K562 (cell line): ENCODE measurements at places on chromosomes 7 and 10. TPM values are rescaled to one million over a fixed set of nuclear protein-coding genes. Genes with fewer than 3 reads are reported as not detected.

Gene HDAC9
- 0.31 and 0.58 TPM in 2 replicates for total RNA-seq

- no peaks in the 10 kb centered on the region for H3K4me1 ChIP-seq
- H3K4me3 ChIP-seq: no peak overlapping the region
- H3K27me3 ChIP-seq: no peaks in the 10 kb centered on the region
- H3K36me3 ChIP-seq: no peaks in the 10 kb centered on the region
- H3K27ac ChIP-seq: no peak overlapping the region
- DNase-seq: no peak
These were observed 225.0 kb upstream of the CELF2 start for GRCh38 chr10:10792681-10793080.

- H3K27ac ChIP-seq: no peak overlapping the region
- H3K27me3 ChIP-seq: peaks cover 68% of the 10 kb centered on the region
- H3K36me3 ChIP-seq: no peaks in the 10 kb centered on the region
- no peak overlapping the region for H3K4me3 ChIP-seq
- H3K4me1 ChIP-seq: peaks cover 23% of the 10 kb centered on the region
- no peak for DNase-seq
These were observed 22.7 kb downstream of the ELFN1 start for GRCh38 chr7:1692515-1693418.

DNA sequence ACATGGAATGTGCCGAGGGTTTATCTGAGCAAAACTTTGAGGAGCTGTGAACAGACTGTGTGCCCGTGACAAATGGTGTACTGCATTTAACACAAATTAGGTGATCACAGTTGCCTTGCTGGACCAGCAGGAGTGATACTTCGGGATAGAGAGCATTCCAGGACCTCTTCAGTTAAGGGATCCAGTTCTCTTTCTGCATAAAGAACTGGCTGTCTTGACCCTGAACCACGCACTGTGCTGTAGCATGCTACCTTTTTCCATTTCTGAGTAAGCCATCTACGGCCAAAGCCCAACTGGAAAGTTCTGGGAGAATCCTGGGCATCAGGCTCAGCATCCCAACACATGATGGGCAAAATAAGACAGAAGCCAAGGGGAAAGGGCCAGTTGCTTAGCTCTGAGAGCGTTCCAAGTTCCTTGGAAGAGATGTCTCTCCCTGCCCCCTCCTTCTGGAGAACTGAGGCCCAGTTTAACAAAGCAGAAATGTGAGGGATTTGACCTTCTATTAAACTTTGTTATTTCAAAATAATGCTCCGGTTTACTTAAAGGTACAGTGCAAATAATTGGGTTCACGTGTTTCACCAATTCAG, 37.9 kb upstream of the ADD3 start:
- no peak for DNase-seq
- no peaks in the 10 kb centered on the region; the same call in 1 of the 2 replicates for H3K4me1 ChIP-seq
- no peaks in the 10 kb centered on the region for H3K36me3 ChIP-seq

Gene MNX1
- 8.0 and 9.5 TPM in 2 replicates for total RNA-seq

DNA sequence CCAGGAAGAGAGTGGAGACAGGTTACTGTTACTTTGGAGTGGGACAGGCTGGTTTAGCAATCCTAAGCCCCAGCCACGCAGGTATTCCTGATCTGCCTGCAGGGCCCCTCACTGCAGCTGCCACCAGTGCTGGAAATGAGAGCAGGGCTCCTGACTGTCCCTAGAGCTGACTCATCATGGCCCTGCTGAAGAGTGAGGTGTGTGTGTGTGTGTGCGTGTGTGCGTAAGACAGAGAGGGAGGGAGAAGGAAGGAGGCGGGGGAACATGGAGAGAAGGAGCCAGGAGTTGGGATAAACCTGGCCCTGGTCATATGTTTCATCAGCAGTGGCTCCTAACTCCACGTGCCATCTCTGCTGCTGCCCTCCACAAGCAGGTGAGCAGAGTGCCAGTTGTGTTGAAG, 3.6 kb downstream of the FOXI2 start:
- no peaks in the 10 kb centered on the region for H3K36me3 ChIP-seq
- no peaks in the 10 kb centered on the region for H3K27me3 ChIP-seq
- no peak for DNase-seq
- no peak overlapping the region for H3K4me3 ChIP-seq
- H3K27ac ChIP-seq: no peak overlapping the region

DNA sequence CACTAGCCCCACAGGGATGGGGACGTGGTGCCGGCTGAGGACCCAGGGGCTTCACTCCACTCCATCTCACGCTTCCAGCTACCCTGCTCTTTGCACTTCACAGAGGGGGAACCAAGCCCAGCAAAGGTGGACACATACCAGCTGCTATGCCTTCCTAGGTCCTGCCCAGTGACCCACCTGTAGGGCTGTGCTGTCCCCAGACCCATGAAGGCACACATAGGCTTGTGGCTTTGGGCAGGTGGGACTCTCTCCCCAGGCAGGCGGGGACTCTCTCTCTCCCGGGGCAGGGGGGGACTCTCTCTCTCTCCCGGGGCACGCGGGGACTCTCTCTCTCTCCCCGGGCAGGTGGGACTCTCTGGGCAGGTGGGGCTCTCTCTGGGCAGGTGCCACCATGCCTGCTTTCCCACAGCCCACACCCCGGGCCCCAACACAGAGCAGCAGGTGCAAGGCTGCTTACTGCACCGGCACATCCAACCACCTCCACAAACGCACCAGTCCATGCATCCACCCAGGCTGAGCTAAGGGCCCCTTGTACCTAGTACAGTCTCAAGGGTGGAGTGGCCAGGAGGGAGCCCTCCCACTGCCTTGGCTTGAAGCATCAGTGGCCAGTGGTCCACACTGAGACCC, 13.8 kb upstream of the GPR146 start:
- peaks cover 13% of the 10 kb centered on the region for H3K4me1 ChIP-seq
- peaks cover 14% of the 10 kb centered on the region; the same call in 2 of the 3 replicates for H3K36me3 ChIP-seq
- H3K27ac ChIP-seq: no peak overlapping the region
- H3K27me3 ChIP-seq: no peaks in the 10 kb centered on the region
